ENCODE measurements at places on chromosomes 3 and 15. TPM values are rescaled to one million over a fixed set of nuclear protein-coding genes. Genes with fewer than 3 reads are reported as not detected.

DNA sequence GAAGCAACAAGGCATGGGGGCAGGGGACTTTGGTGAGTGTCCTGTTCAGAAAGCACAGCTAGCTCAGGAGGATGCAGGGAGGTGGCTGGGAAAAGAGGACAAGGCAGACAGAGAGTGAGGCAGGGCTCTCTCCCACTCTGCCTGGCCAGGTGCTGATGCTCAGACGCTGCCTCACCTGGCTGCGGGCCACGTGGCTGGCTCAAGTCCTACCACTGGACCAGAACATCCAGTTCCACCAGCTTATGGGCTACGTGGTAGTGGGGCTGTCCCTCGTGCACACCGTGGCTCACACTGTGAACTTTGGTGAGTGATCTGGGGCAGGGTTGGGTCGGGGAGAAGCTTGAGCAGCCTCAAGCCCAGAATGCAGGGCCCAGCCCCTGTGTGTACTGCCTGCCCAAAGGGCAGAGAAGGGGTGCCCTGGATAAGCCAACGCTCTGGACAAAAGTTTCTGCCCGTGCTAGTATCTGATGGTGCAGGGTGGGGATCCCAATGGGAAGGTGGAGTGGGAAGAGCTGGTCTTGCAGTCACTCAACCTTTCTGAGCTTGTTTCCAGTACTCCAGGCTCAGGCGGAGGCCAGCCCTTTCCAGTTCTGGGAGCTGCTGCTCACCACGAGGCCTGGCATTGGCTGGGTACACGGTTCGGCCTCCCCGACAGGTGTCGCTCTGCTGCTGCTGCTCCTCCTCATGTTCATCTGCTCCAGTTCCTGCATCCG lies 20.9 kb downstream of the NOX5 start:
- DNase-seq = peak; percentile 69

DNA sequence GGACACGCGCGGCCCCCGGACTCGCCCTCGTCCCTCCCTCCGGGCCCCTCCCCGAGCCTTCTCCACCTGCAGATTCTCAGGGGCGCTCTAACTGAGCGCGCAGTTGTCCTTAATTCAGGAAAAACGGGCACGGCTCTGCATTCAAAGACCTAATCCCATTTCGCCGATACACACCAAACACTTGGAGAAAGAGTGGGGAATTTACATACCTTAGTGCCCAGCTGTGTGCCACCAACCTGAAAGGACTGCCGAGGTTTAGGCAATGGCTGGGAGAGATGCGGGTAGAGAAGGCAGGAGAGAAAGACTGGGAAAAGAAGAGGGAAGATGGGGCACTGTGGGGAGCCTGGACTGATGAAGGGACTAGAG lies 21.8 kb downstream of the IGDCC3 start:
- no peak for DNase-seq

DNA sequence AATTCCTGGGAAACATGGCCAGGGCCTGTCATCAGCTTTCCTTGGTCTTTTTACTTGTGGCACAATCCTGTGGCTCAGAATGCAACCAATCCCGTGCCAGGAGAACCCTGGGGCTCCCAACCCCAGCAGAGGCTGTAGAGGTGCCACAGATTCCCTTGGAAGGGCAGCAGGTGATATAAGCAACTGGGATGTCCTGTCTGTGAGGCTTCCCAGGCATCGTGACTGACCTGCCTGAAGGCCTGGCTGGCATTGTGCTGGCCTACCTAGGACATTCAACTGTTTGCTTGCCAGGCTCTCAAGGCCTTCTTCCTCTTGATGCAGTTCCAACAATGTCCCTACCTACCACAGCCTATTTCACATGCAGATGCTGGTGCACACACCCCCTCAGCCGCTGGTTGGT lies 72.2 kb upstream of the MEX3B start:
- no peak for DNase-seq

- no peak for DNase-seq
Measured at GRCh38 chr15:41966920-41967465, 5.4 kb downstream of the EHD4 start.

DNA sequence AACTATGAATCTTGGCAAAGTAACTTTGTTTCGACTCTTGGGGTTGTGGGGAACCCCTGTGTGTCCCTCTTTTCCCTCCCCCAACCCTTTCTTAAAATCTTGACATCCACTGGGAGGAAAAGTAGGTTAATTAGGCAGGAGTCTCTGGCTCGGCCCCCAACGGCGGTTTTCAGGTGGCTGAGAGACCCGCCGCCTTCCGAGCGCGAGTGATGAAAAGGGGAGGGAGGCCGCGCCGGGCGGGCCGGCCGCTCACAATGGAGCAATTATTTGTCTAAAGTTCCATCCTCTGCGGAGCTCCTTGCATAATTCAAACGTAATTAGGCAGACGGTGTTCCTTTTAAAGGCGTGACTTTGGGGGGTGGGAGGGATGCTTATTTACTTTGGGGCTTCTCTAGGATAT lies 51.7 kb downstream of the ZIC4 start:
- DNase-seq = no peak

DNA sequence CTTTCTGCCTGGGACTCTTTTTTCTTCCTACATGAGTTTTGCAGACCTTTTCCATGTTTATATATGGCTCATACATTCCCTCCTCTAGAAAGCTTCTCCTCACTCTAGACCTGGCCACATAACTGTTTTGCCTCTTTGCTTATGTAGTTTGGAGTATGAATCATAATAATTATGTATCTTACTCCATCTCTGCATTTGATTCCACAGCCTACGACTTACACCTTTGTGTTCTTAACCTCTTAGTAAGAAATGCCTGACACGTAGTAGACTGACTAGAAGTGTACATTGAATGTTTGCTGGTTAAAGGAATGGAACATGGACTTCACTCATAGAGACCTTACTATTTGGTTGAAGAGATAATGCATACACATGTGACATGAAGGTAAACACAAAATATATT lies 56.4 kb downstream of the MBNL1 start:
- DNase-seq = no peak

DNA sequence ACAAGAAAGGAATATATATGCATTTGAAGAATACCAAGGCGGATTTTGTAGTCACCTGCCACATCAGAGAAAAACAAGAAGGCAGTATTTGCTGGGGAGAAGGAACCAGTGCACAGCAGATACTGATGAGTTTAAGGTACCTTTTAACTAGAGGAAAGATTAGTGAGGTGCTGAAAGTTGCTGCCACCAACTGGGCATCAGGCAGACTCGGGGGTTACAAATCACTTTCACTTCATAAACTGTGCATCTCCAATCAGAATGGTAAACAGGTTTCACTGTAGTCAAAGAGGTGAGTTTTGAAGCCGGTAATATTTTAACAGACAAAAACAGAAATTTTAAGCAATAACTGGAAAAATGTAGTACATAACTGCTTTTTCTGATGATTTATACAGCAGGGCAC lies 4.1 kb downstream of the FBN1 start:
- no peak for DNase-seq

- no peak for DNase-seq
Measured at GRCh38 chr15:95577927-95578326, 752.6 kb upstream of the NR2F2 start.

- DNase-seq = no peak
Measured at GRCh38 chr3:15330031-15330596, 2.3 kb downstream of the SH3BP5 start.

DNA sequence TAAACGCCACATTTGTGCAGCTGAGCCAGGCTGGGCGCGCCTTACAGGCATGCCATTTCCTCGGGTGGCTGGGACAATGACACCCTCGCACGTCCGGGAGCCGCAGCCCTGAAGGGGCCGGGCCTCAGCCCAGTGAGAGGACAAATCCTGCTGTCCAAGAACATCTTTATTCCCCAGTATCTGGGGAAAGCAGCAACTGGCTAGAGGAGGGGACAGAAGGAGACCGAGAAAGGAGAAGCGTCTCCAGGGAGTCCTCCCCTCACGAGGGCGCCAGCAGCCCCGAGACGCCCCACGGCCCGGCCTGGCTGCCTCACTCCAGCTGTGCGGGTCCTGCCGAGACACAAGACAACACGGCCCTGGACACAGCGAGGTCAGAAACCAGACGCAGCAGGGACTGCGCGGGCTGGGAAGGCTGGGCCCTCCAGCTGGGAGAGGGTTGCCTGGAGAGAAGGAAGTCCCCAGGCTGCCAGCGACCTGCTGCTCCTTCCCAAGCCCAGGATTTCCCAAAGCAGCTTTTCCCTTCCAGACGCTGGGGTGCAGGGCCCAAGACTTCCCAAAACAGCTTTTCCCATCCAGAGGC lies 130.2 kb downstream of the CHSY1 start:
- DNase-seq = no peak

GRCh38 chr3:33652736-33653135 lies 65.3 kb downstream of the CLASP2 start:
- DNase-seq = no peak

- no peak for DNase-seq
Measured at GRCh38 chr3:160128056-160128455, 97.2 kb upstream of the C3orf80 start.

The LRRC15 gene
- polyA plus RNA-seq = 0.08 TPM

The P2RY14 gene
- not detected for polyA plus RNA-seq

The DOCK3 gene
- polyA plus RNA-seq = 0.54 TPM

The EPHB3 gene
- 0.50 TPM for polyA plus RNA-seq

The NR2E3 gene
- 0.17 TPM for polyA plus RNA-seq

The PPM1L gene
- polyA plus RNA-seq = 0.27 TPM

Measured in A549 (cell line).